Astrocyte of the hippocampus (primary cell): ENCODE measurements at places on chromosomes 3 and 15.

DNA sequence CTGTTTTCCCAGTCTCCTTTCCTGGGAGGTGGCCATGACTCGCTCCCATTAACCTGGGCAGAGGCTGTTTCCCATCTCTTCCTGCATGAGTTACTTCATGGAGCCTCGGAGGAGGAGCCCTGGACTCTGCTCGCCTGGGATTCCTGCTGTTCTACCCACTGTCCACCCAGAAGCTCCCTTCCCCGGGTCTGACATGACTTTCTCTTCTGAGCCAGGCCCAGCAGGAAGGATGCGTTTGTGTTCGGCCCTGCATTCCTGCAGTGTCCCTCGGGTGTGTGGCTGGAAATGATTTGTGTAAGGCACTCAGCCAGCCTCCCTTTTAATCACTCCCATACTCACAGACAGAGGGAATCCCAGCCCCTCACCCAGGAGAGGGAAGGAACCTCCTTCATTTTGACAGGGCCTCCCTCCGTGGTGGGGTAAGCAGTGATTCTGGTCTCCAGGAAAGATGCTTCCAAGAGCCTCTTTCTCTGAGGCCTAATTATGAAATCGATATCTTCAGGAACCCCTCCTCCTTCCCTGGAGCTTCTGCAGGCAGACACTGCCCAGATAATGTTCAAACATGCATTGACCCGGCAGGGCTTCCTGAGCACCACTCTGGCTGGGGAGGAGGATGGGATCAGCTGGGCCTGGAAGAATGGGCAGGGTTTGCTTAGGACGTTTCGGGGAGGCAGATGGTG is 41.6 kb upstream of the DLG1 start:
- DNase-seq = peak; percentile 39

DNA sequence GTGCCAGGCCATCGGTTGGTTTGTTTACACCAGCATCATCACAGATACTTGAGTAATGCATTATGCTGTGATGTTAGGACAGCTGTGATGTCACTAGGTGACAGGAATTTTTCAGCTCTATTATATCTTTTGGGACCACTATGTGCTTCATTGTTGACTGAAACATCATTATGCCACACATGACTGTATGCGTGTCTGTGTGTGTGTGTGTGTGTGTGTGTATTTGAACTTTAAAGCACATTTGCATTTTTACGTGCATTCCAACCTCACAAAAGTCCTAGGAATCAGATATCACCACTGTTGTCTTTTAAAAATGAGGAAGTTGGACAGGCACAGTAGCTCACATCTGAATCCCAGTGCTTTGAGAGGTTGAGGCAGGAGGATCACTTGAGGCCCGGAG is 223.0 kb downstream of the TBL1XR1 start:
- no peak for DNase-seq

- DNase-seq = no peak
These were observed 2.1 kb downstream of the CMC1 start for GRCh38 chr3:28243424-28244106.

GRCh38 chr3:80158332-80158731 is 390.5 kb upstream of the ROBO1 start:
- DNase-seq = no peak

DNA sequence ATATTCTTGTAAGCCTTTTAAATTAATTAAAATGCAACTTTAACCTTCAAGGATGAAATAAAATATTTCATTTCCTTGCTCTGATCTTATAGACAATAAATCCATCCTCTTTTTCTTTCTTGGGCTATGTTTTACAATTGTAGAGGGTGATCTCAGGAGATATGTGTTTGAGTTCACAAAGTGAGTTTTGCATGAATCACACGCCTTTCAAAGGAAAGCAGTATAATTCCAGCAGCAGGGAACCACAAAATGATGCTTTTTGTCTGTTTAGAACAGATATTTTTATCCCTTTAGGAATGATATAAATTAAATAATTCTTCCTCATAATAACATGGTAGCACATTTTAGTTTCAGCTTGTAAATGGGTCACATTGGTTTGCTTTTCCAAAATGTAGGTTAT is 191.2 kb downstream of the SEMA6D start:
- no peak for DNase-seq

DNA sequence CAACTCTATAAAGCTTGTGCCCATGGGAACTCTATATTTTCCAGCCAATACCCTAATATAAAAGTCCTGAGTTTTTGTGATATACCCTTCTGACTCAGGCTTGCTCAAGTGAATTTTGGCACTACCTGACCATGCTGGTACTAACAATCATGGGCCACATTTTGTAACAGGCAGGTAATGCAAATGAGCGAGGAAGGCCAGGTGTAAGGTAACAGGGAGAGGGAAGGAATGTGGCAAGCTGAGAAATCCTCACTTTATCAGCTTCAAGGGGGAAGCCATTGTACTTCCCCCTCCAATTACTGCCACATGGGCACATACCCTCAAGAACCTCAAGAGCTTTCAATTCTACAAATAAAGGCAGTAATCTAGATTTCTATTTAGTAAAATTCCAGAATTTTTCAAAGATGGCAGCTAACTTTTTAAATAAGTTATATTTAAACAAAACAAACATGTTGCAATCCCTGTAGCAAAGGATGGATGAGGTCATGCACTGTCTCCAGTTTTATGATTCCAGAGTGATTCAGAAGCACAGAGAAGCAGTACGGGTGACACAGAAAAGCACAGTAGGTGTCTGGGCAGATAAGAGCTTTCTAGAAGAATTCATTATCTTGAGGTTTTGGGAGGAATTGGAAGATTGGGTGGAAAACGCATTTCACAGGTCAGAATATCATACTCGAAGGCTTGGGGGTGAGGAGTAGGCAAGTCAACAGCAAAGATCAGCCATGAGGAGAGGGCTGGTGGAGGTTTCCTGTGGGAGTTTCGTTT is 87.6 kb downstream of the FOXP1 start:
- DNase-seq = peak; percentile 54

DNA sequence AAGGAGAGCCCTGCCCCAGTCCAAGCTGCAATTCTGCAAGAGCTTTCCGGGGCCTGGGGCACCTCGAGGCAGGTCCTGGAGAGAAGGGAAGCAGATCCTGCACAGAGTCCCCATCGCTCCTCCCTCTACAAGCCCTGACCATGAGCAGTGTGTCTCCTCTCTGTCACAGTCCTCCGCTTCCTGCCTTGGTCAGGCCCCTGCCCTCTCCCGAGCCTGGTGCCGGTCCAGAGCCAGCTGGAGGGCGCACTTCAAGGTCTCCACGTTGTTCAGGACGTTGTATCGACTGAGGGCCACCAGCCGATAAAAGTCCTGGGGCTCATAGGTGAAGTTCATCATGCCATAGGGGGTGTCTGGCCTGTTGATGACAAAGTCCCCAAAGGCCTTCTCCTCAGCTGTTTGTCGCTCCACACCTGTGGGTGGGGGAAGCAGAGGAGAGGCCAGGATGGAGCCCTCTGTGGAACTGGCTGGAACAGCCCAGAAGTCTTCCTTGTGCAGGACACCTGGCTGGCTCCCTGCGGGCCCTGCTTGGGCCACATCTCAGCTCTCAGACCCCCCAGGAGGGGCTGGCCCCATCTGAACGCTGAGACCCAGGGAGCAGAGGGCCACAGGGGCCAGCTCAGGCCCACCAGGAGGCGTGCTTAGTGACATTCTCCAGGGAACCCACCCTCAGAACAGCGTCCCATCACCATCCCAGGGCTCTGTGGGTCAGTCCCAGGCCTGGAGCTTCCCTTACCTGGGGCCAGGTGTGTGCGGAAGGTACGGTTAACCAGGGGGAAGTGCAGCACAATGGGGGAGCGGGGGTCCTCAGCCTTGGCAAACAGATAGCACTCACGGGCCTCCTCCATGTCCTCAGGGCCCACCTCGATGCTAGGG is 14.4 kb downstream of the PLA2G4F start:
- no peak for DNase-seq

DNA sequence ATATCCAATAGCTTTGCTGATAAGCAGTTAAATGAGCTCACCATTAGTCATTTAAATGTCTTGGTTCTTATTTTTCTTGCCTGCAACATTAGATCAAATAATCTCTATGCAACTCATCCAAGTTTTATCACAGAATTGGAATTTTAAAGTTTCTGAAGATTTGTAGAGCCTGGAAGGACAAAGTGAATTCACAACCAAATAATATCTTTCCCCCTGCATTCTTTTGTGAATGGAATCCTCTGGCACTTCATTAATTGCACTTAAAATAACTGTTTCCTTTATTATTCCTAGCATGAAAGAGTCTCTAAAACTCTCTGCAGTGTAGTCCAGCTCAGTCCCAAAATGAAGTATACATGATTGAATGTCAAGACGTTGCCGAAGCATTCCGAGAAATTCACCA is 345.6 kb upstream of the TGFBR2 start:
- DNase-seq = no peak

DNA sequence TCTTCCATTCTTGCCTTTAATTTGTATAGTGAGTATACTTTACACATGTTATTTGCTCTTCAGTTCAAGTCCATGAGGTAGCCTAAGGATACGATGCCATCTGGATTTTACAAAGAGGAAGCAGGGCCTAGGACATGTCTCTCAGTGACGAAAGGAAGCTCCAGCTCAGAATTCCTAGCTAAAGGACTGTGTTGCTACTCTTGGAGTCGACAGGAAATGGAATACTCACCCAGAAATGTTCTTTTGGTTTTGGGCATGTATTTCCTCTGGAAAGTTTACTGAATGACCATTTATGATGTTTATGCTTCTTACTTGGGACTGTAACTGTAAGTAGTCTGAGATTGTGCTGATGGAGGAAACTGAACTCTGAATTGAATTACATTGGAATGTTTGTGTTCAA is 12.5 kb downstream of the OXNAD1 start:
- no peak for DNase-seq

DNA sequence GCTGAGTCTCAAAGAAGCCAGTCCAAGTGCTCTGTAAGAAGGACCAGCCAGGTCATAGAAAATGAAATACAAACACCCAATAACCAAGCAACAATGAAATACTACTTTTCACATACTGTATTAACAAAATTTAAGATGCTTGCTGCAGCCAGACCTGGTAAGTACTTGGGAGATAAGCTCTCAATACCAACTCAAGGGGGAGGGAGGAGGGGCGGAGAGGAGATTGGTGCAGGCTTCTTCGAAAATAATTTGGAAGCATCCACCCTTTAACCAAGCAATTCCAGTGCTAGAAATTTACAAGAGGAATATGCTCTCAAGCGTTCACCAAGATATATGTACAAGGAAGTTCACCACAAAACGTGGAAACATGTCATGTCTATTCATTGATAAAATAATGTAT is 7.6 kb upstream of the LRRC2 start:
- DNase-seq = no peak

DNA sequence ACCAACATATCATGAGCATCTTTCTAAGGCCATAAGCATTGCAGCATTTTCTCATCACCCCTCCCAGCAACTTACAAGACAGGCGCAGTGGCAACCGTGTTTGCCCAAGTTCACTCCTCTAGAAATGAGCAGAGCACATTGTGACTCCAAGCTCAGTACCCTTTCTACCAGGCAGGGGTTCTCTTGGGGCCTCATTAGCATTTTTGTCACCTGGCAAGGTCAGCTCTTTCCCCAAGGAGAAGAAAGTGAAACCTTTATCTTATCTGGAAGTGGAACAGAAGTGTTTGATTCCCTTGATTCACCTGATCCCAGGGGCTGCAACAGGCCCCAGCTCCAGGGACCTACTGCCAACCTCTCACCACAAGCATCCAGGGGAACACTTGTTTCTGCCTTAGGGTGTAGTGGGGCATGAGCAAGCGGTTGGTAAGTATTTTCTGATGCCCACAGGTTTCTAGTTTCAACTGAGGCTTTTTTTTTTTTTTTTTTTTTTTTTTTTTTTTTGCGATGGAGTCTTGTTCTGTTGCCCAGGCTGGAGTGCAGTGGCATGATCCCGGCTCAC is 44.0 kb upstream of the HERC1 start:
- DNase-seq = no peak

DNA sequence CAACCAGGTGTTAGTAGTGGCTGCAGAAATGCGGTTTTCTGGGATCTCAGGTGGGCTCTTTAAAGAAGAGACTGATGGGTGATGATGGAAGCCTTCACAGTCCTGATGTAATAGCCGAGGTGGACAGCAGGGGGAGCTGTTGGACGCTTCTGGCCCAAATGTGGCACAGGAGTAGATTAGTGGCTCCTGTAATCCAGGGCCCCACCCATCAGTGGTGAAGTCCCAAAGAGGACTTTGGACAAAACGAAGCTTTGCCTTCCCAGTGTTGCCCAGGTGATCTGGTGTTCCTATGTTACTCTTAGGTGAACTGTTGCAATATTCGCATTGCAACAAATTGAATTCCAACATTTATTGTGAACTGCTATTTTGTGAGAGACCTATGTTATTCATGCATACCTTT is 31.8 kb upstream of the MYZAP start:
- DNase-seq = peak; percentile 54

- DNase-seq = no peak
These were observed 164.4 kb downstream of the OPA1 start for GRCh38 chr3:193757457-193757856.

DNA sequence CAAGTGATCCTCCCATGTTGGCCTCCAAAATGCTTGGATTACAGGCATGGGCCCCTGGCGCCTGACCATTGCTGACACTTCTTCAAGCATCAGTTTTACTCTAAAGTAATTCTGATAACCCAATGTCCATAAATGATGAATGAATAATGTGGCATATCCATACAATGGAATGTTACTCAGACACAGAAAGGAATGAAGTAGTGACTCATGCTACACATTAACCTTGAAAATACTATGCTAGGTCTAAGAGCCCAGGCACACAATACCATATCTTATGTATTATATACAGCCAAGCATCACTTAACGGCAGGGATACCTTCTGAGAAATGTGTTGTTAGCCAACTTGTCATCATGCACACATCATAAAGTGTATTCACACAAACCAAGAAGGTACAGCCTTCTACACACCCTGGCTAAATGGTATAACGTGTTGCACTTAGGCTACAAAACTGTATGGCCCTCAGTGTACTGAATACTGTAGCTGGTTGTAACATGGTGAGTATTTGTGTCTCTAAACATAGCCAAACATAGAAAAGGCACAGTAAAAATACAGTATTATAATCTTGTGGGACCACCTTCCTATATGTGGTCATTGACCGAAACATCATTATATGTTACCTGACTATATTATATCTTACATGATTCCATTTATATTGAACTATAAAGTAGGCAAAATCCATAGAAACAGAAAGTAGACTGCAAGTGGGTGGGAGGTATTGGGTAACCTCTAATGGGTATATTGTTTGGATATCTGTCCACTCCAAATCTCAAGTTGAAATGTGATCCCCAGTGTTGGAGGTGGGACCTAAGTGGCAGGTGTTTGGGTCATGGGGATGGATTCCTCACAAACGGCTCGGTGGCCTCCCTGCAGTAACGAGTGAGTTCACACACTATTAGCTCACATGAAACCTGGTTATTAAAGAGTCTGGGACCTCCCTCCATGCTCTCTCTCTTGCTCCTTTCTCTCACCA is 31.4 kb downstream of the MKRN2 start:
- no peak for DNase-seq

DNA sequence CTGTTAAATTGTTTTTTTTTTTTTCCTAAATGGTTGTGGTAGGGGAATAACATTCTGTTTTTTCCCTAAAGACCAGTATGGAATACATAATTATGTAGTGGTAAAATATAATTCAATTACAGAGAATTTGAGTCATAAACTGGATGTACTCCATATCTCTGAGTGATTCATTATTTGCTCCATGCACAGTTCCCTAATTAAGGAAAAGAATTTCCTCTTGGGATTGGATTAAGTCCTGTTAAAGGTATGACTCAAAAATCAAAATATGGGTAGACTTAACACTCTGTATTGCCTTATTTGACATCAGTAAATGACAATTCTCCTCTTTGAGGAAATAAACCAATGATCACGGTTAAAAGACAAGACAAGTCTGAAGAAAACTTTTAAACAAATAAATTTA is 78.0 kb upstream of the KCNH8 start:
- DNase-seq = peak; percentile 16
